ENCODE measurements at places on chromosomes 16 and 17.
A peak's percentile ranks its signal among the peaks of the same experiment; 100 is the strongest.

DNA sequence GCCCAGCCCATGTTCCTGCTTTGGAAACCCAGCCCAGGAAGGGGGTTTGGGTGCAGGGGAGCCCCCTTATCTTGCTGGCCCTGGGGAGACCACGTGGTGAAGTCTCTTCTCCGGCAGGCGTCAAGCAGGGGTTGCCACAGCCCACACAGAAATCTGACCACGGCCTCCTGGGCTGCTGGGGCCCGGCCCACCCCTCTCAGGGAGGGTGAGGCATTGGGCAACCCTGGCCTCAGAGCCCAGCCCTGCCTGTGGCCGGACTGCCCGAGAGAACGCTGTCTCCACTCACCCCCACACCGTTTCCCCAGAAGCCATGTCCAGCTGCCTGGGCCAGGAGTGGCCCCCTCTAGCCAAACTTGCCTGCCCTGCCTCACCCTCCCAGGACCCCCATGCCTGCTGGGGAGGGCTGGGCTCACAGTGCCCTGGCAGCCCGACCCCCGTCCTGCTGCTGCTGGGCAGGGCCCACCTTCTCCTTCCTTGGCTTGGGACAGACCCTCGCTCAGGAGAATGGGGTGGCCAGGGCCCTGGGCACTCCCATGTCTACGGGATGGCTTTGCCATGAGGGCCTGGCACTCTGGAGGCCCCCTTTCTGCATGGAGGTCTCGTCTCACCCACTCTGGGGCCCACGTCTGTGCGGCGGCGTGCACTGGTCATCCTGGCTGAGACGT, 6.7 kb downstream of the RPUSD1 start:
- no peak for DNase-seq

GRCh38 chr17:79685121-79685520, 45.6 kb upstream of the ENPP7 start:
- no peak for DNase-seq

GRCh38 chr16:79278506-79278905, 322.0 kb downstream of the MAF start:
- DNase-seq, result peak; percentile 79

GRCh38 chr17:78672005-78672404, 94.8 kb upstream of the DNAH17 start:
- no peak for DNase-seq

DNA sequence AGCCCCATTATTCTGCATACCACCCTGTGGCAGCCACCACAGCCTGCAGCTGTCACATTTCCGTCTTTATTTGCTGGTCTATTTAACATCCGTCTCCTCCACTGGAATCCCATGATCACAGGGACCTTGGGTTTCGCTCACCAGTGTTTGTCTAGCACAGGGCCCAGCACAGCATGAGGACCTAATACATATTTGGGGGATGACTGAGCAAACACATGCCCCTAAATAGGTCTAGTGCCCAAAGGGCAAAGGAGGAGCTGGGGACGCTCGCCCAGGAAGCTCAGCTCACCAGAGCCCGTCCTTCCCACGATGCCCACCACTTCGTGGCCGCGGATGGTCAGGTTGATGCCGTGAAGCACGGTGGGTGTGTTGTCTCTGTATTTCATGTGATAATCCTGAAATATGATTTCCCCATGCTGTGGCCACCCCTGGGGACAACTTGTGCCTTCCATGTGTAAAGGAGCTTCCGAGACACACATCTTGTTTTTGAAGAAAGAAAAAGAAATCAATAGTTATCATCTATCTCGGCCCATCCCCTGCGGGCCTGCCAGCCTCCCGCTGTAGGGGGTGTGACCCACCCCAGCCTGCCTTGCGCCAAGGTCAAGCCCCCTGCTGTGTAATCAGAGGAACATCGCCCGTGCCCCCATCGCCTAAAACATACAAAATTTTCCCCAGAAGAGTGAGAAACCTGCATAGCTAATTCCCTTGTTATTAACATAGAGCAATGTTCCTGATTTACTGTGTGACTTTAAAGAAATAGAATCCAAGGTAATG, 21.0 kb upstream of the ABCC12 start:
- no peak for DNase-seq

DNA sequence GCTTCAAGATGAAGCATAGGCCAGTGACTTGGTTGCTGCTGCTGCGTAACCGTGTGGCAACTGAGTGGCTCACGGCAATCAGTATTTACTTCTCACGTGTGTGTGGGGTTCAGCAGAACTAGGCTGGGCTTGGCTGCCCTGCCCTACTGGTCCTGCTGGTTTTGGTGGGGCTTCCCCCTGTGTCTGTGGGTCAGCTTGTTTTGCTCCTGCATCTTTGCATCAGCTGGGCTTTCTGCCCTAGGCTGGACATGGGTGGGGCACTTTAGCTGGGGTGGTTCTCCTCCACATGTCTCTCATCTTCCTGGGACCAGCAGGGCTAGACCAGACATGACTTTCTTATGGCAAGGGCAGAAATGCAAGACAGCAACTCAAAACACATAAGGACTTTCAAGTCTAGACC, 550.5 kb downstream of the MAF start:
- no peak for DNase-seq

GRCh38 chr17:81040791-81041337, 5.9 kb downstream of the BAIAP2 start:
- no peak for DNase-seq

DNA sequence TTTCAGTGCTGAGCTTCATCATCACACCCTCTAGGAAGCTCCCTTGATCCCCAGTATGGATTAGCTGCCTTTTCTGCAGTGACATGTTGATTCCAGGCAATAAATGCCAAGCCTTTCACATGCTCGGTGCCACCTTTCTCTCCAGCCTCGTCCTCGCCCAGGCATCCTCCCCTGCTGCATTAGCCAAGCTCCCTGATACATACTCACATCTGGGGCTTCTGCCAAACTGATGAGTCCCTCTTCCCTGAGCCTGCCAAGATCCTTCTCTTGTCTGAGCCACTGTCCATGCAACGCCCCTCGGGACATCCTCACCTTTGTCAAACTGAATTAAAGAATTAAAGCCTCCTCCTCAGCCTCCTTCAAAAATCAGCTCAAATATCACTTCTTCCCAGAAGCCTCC, 538.5 kb upstream of the CDH11 start:
- DNase-seq, result no peak

DNA sequence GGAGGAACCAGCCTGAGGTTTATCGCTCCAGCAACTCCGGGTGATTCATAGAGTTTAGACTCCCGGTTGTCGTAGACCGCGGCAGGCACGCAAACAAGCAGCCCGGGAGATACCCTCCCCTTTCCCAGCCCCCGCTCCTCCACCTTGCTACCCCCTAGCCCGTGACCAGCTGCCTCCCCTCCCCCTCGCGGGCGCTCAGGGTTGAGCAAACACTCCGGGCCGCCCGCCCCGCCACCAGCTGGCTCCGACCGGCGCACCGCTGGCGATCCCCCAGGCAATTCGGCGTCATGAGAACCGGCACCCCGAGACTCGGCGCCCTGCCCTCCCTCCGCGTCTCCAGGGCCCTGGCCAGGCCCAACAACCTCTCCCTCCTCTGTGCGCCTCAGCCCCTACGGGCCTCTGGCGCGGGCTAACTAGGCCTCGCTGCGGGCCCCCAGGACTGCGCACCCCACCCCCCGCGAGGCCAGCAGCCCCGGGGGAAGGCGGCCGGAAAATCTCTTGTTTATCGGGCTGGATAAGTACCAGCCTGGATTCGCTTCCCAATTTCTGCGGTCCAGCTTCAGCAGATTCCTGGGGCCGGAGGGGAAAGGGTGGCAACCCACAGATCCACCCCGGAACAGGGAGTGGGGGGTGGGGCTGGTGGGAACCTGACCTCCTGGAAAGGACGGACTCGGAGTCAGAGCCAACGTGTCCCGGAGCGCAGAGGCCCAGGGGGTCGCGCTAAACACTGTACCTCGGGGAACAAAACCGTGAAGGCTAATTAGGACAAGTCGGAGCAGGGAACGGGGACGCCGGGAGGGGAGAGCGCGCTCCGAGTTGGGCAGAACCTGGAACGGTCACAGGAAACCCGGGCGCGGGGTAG, 951 bp upstream of the GPRC5C start:
- DNase-seq, result no peak

GRCh38 chr17:67098006-67098405, 53.7 kb downstream of the CACNG1 start:
- DNase-seq, result no peak

DNA sequence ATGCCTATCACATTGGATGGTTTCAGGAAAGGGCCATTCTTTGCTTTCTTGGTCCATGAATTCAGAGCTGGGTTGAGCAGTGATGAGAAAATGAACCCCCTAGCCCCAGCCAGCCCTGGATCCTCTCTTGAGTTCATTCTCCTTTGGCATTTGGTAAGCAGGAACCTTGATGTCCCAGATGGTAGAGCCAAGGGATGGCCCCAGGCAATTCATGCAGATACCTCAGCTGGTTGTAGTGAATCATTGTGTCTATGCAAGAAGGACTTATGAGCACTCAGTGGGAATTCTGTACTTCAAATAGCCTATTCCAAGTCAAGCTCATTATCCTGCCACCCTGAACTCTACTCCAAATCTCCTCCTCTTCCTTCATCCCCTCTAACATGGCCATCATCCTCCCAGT, 412.7 kb downstream of the UTP18 start:
- no peak for DNase-seq

DNA sequence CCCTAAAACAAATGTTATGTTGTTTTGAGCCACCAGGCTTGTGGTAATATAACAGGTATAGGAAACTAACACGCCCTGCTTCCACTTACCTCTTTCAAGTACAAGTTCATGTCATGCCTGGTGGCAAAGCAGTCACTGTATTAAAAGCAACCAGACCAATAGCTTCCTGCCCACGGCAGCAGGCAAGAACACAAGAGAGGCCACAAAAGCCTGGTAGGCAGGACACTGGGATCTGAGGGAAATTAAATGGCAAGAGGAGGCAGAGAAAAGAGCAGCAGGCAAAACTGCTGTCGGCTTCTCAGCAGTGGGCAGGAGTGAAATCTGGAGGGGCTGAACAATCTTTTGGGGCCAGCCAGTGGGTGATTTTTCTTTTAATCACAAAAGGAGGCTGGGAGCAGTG, 2.2 kb downstream of the CYTH1 start:
- DNase-seq, result peak; percentile 84

- DNase-seq, result no peak
Measured at GRCh38 chr17:59696682-59697277, 10.4 kb downstream of the PTRH2 start.

- no peak for DNase-seq
Measured at GRCh38 chr17:15511142-15511541, 43.7 kb upstream of the CDRT4 start.

- DNase-seq, result no peak
Measured at GRCh38 chr17:74525465-74525725, 5.9 kb downstream of the CD300LB start.

DNA sequence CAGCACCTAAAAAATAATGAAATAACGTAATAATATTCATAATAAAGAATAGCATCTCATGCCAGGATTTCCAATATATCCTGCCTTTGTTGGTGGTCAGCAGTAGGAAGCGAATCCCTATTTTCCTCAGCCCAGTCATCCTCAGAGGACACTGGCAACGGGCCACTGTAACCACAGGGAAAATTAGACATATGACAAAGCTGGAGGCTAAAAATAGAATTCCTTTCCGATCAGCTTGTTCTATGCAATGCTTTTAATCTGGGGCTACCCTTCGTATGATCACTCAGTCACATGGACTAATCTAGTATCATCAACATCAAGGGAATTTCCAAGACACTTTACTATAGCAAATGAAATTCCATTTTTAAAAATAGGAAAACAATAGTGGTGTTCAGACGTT, 246.9 kb upstream of the KCNJ16 start:
- DNase-seq, result no peak

GRCh38 chr17:4548721-4549531, 6.3 kb downstream of the MYBBP1A start:
- DNase-seq, result no peak

DNA sequence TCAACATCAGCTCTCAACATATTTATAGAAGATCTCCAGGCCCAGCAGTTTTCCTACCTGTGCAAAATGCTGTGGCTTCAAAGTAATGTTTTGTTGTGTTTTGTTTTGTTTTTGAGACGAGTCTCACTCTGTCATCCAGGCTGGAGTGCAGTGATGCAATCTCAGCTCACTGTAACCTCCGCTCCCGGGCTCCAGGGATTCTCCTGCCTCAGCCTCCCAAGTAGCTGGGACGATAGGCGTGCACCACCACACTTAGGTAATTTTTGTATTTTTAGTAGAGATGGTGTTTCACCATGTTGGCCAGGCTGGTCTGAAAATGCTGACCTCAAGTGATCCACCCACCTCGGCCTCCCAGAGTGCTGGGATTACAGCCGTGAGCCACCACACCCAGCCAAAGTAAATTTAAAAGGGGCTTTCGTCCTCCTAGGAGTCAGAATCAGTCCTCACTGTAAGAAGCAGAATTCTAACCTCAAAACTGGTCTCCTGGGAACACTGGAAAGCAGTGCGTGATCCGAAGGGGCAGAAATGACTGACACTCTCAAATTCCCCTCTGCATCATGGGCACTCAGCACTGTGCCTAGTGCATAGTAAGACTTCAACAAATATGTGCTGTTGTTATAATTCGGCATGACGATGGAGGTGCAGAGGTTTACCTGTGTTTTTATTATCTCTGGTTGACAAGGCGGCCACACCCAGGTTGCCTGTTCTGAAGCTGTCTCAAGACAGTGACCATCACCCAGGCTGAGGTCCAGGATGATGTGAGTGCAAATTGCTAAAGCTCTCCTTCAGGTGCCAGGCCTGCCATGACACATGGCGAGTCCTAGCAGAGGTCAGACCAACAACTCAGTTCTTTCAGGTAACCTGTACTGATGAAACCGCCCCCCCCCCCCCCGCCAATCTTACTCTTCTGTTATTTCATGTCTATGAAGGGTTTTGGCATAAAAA, 59.8 kb downstream of the ADCY9 start:
- DNase-seq, result no peak
